Activated T-cell treated with anti-CD3 and anti-CD28 coated beads, Interleukin-2, amount 50 U/mL, for 24 hours (primary cell): ENCODE measurements at places on chromosomes 16 and 17.

DNA sequence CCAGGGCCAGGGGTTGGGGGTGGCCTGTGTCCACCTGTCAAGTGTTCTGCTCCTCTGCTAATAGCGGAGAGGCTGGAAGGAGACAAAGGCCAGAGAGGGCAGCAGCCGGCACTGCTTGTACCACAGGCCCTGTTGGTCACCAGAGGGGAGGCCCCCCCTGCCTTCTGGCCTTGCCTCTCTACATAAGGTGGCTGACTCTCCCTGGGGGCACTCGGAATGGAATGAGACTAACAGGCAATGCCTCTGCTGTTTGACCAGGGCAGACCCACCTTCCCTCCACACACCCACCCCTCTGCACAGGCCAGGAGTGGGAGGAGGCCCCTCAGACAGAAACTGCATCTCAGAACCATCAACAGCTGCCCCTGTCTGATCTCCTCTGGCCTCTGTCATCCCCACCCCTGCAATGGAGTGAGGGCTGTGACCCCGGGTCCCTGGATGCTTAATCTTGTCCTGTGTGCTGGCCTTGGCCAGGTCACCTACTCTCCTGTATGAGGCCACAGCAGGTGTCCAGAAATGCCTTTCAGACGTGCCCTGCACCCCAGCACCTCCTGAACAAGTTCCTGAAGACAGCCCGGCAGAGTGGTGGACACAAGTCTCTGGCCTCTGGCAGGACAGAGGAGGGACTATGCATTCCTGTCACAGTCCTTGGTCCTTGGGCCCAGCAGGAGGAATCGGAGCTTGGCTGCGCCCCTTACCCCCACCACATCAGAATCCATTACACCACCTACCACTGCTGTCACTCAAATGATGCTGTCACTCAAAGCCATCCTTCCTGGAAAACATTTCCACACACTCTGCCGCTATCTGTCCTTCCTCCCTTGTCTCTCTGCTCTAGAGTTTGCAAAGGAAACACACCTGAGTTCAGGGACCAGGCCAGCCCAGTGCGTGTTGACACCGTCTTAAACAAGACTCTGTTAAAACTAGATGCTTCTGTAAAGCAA is 107.5 kb upstream of the ZNF750 start:
- DNase-seq = no peak

- no peak for DNase-seq
These were observed 25.1 kb downstream of the C1QTNF1 start for GRCh38 chr17:79048826-79049755.

DNA sequence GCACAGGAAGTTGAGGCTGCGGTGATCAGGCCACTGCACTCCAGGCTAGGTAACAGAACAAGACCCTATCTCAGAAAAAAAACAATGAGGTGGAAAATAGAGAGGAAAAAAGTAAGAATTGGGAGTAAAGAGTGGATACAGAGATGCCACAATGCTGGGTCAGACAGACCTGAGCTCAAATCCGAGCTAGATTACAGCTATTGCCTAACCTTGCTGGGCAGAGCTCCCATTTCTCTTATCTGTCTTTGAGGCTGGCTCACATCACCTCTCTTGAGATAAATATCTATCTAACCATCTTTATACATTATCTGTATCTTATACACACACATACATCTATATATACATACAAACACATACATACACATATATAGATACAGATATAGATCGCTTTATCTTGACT is 59.0 kb downstream of the ACSM2B start:
- no peak for DNase-seq

DNA sequence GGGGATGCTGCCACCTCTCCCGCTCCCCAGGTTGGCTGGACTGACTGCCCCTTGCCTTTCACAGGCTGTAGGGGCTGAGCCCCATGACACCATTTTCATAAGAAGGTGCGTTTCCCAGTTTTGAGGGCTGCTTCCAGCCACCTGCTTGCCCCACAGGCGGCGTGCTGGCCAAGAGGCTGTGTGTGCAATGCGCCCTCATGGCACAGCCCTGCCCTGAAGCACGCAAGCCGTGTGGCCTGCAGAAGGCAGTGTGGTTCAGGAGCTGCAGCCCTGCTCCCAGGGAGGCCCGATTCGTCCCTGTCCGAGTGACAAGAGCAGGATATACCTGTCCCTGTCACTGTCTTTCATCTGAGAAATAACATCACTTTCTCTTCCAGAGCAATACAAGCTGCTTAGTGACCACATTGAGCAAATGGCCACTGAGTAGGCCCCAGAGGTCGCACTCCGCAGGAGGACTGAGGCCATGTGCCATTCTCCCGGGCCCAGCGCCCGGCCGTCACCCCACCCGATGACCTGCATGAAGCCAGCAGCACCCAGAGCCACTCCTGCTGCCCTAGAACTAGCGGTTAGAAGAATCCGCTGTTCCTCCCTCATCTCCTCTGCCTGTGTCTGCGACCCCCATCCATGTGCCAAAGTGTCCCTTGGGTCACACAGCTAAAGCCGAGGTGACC is 24.2 kb downstream of the CIBAR2 start:
- no peak for DNase-seq

DNA sequence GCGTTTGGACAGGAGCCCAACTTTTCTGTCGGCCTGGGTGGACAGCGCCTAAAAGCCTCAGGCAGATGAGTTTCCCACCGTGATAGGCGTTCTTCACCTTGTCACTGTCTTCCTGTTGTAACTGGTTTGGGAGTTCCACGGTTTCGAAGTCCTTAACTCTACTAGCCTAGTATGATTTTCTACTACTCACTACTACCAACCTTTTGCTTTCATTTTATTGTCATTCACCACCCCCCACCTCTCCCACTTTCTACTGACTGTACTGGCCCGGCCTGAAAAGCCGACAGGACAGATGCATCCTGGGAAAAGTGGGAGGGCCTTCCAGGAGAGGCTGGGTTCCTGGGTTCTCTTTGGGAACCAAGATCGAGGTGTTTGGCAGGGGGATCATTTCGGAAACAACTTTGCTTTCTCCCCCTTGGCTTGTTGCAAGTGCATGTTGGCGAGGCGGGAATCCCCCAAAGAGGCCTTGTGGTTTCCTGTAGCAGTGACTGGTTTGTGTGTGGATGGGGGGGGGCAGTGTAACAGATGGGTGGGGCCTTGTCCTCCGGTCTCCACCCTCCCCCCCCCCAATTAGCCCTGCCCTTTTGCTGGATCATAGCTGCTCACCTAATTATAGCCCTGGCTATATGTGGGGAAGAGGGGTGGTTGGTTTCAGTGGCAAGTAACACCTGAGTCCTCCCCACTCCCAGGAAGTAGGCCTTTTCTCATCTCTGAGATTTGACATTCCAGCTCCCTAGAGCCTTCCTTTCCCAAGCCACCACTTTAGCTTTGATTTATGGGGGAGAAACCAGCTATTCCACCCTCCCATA is 1.4 kb downstream of the EIF5A start:
- DNase-seq = peak; percentile 87

DNA sequence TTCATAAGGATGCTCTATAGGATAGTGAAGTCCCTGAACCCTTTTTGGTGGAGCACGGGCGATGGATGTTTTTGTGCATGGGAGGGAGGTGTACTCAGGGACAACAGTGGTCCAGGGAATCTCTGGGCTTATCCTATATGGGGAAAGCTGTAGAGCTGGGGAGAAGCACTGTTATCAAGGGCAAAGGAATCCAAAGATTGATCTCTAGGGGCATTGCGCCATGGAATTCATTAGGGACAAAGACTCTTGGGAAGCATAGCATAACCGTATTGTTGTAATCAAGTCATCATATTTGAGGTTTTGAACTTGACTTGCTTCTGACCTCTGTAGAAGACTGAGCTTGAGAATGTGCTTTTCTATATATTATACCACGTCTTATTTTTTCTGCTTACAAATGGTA is 172.9 kb upstream of the ZFHX3 start:
- no peak for DNase-seq

GRCh38 chr16:50007744-50008143 is 17.3 kb upstream of the CNEP1R1 start:
- DNase-seq = no peak

DNA sequence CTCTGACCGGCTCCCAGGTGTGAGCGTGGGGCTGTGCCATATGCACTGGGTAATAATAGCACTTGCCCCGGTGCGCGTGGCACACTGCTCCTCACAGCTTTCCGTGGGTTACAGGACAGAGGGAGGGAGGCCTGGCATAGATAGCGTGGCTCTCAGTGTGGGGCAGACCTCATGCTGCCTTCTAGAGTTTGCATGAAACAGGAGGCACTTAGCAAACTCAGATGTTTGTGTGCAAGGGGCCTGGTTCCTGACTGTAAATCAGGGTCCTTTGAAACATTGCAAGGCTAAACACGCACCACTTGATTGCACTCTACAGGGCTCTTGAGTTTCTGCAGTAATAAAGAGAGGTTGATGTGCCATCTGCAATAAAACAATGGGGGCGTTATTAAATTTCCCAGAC is 101.7 kb downstream of the RPTOR start:
- DNase-seq = no peak

- no peak for DNase-seq
These were observed 24.8 kb downstream of the CD300LF start for GRCh38 chr17:74687886-74688285.

- no peak for DNase-seq
These were observed 1.4 kb downstream of the SOST start for GRCh38 chr17:43757171-43757660.

GRCh38 chr17:82076785-82077591 is 11.4 kb upstream of the DUS1L start:
- DNase-seq = no peak

DNA sequence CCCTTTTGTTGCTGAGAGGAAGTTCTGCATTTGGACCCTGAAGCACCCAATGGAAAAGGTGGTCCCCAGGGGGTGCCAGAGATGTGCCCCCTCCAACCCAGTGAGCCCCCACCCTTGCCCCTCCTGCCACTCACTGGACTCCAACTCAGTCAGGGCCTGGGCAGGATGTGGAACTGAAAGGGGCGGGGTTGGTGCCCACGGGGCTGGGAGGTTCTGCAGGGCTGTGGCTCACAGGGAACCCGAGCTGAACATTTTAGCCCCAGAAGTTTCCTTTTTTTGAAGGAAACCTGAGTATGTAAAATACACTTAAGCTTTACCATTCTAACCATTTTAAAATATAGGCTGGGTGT is 15.8 kb upstream of the OGFOD3 start:
- DNase-seq = peak; percentile 51

DNA sequence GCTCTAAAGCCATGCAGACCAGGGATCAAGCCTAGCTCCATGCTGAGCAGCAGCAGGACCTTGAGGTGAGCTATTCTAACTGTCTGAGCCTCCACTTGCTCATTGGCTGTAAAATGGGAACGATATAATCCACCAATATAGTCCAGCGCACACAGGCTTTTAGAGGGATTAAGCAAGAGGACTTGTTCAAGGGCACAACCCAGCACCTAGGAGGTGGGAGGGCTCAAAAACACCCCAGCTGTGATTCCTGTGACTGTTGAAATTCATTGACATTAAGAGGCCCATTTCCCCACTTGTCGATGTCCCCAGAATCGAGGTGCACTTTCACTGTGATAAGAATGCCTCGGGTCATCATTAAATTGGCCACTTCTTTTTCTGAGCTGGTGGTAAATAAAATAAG is 4.1 kb downstream of the USH1G start:
- no peak for DNase-seq

DNA sequence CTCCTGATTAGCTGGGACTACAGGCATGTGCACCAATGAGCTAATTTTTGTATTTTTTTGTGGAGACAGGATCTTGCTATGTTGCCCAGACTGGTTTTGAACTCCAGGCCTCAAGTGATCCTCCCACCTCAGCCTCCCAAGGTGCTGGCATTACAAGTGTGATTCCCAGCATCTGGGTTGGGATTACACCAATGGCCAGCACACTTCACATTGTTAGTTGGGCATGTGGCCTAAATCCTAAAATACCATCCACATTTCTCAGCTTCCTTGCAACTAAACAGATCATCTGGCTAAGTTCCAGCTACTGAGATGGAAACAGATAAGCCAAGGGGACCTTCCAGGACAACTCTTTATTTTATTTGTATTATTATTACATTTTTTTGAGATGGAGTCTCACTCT is 9.9 kb downstream of the RABEP2 start:
- DNase-seq = no peak

DNA sequence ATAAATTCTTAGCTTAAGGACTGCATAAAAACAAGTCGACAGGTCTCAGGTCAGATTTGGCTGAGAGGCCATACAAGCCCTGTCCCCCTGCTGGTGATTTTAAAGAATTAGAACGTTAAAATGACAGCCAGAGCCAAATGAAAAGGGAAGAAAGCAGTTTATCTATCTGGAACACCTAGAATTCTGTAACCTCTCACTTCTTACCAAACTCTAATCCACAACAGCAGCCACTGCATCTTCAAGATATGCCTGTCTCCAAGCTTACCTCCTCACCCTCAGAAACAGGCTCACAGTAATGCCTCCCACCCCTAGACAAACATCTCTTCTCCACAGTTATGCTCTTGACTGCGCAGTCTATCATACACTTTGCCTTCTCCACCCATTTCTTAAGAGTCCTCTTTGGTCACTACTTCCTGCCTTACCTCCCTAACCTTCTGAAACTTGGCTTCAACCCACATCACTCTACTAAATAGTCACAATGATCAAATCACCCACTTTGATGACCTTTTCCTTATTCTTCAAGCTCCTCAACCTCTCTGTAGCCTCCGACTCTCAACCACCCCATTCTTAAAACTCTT is 14.2 kb downstream of the ANKFY1 start:
- no peak for DNase-seq

DNA sequence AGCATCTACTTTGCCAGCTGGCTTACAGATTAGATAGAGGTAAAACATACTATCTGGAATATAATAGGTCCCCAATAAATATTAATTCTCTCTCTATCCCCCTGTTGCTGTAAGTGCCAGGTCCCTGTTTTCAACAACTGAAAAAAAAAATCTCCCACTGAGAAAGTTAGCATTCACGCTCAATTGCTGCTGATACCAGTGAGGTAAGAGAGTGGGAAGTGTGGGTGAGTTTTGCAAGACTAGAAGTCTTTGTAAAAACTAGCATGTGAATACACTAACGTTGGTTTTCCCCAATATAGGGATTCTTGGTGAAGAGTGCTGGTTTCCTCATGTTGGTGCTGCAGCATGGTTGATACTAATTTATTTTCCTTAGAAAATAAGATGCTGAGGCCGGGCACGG is 11.7 kb upstream of the TAOK1 start:
- DNase-seq = no peak

DNA sequence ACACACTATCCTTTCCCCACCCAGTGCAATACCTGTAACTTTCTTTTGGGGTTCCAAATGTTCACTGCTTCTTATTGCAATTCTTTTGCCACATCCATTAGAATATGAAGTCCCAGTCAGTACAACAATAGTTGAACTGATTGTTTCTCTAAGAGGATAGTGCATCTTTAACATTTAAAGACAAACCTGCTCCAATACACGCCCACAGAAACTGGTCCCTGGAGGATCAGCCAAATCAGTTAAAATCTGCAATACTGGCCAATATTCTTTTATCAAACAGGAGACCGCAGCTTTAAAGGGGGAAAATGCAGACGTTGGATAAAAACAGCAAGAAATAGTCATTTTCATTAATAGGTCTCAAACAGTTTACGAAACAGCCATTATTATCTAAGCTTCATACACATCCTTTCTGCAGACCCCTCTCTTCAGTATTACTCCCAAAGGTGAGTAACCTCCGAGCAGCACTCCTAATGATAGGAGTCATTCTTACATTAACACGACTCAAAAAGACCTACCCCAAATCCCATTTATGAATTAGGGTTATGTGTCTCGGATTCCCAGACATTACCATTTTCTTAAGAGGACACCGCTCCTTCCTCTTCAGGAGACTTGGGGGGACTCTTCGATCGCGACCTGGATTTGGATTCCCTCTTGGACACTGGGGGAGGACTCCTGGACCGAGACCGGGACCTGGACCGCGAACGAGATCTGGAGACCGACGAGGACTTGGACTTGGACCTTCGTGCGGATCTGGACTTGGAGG is 1.4 kb downstream of the SRSF2 start:
- no peak for DNase-seq
